Fibroblast of skin of back (primary cell): ENCODE measurements at places on chromosomes 7 and 10.

GRCh38 chr10:42594246-42594650 lies 44.1 kb downstream of the ZNF33B start:
- peak; percentile 1 for DNase-seq

GRCh38 chr10:1609648-1609970 lies 127.7 kb downstream of the ADARB2 start:
- no peak for DNase-seq

DNA sequence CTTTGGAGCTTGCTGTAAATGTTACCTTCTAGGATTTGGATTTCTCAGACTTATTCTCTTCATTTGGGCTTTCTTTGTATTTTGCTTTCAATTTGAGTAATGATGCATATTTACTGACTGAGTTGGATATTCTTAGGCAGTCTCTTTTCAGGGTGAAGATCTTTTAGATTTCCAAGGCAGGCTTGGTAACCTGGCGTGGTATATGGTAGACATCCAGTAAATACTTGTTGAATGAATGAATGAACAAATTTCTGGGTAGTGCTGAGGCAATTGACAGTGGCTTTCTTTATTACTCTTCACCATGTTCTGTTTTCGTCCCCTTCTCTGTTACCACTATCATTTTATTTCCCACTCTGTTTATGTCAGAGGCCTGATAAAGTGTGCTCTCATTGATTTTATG lies 27.1 kb downstream of the BBS9 start:
- DNase-seq, result no peak

DNA sequence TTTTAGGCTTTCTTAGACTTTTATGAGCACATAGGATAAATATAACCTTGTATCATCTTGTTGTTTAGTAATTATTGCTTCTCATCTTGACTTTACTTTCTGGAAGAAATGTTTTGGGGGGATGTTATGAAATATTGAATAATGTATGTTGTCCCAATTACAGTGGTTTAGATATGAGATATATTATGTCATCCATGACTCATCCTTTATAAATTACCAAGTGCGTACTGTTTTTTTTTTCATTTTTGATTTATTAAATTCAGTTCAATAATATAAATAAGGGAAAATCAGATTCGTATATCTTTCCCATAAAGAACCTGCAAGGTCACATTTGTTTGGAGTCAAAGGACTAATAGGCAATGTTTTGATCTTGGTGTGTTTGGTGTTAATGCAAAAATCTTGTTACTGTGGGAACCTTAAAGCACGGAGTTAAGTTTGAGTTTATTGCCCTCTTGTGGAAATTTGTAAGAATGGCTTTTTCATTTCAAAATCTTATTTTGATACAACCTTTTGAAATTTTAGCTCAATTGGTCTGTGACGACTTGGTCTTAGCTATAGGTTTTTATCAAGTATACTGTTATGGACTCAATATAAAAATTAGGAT lies 108.6 kb downstream of the SRI start:
- peak; percentile 45 for DNase-seq

DNA sequence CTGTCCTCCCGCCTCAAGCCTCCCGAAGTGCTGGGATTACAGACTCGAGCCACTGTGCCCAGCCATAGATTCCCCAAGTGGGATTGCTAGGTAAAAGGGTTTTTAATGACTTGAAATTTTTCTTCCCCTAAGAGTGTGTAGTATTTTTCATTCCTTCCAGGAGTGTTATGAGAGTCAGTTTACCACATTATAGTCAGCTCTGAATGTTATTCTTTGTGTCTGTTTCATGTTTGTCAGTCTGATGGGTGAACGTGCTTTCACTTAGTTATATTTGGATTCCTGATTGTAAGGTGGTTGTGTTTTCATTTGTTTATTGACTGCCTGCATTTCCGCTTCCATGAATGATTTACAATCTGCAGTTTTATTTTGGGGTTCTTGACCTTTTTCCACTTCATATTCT lies 6.3 kb downstream of the ZNF212 start:
- no peak for DNase-seq

GRCh38 chr7:66261941-66262340 lies 56.8 kb downstream of the TPST1 start:
- no peak for DNase-seq

DNA sequence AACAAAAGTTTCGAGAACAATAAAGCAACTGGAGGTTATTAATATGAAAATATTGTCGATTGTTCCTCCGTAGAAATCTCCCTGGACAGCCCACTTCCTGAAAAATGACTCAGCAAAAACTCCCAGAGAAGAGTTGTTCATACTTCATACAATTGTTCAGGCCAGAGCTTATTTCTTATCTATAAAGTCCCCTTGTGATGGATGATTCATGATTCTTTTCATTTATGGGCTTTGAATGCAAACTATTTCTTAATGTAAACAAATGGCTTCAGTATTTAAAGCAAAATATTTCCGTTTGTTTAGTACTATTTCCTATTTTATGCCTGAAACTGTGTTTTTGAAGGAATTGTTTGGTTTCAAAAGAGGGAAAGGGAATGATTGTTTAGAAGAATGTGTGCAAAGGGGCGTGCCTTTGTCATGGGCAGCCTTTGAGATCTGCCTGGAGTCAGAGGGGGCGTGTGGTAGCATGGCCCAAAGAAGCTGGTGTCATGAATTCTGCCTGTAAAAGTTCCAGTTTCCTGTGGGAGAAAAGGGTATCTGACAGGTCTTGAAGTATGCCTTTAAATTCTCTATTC lies 26.2 kb upstream of the EXOC6 start:
- DNase-seq, result peak; percentile 90

- no peak for DNase-seq
These were observed 171.9 kb downstream of the NSUN6 start for GRCh38 chr10:18479502-18479901.

DNA sequence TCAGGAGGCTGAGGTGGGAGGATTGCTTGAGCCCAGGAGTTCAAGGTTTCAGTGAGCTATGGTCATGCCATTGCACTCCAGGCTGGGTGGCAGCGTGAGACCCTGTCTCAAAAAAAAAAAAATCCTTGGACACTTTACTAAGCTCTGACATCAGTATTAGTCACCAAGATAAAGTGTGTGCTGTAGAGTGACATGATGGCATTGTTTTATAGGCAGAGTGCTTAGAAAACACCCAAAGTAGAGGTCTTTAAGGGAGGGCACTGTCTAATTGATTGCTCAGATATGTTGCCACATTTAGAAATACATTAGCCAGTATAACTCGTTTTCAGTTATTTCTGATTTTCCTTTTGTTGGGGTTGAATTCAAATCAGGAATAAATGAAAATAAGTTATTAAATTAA lies 235.9 kb downstream of the REEP3 start:
- peak; percentile 50 for DNase-seq

DNA sequence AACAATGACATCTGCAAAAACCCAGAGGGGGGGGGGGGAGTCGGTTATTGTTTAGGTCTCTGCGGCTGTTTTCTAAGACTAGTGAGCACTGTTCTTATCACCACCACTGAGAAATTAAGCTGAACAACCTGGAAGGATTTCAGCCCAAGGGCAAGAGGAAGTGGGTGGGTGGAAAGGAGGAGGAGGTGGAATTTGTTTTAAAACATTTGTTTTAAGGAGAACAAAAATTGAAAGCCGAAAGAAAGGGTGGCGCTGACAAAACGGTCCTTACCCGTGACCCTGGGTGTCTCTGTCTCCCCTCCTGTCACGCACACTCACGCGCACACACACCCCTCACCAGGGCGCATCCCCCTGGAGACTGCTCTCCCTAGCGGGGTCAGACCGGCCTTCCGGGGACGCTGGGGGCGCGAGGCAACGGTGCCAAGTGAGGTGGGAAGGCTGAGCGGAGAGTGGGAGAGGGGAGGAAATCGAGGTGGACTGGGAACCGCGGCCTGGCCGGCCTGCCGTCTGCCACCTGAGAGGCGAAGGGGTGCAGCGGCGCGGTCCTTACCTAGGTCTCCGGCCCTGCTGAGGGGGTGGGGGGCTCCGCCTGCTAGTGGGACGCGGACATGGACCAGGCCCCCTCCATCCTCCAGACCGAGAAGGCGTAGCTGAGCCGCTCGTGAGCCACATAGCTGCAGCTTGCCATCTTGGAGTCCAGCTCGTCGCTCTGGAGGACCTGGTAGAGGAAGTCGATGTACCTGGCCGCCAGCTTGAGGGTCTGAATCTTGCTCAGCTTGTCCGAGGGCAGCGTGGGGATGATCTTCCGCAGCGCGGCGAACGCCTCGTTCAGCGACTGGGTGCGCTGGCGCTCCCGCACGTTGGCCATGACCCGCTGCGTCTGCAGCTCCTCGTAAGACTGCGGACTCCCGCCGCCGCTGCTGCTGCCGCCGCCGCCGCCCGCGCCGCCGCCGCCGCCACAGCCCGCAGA lies 1.0 kb downstream of the TWIST1 start:
- peak; percentile 49 for DNase-seq

DNA sequence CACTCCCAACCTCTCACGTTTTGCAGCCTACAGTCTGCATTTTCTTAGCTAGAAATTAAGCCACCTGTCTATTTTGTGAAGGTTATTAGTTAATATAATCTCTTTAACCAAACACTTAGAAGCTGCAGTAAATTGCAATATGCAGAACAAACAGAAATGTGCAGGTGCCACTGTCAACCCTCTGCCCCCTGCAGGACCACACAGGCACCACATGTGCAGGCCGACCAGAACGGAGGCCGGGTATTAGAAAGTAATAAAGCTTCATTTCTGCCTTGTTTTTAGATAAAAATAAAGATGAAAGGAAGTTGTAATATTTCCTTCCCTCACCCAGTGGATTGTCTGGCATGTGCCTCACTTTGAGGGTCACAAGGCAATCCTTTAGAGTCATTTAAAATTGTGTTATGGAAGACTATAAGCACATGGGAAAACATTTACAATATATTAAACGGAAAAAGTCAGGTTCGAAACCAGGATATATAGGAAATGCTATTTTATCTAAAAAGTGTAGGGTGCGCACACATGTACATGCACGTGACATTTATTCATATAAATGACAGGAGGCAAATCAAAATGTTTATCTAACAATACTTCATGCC lies 158.2 kb downstream of the ARHGAP12 start:
- no peak for DNase-seq

DNA sequence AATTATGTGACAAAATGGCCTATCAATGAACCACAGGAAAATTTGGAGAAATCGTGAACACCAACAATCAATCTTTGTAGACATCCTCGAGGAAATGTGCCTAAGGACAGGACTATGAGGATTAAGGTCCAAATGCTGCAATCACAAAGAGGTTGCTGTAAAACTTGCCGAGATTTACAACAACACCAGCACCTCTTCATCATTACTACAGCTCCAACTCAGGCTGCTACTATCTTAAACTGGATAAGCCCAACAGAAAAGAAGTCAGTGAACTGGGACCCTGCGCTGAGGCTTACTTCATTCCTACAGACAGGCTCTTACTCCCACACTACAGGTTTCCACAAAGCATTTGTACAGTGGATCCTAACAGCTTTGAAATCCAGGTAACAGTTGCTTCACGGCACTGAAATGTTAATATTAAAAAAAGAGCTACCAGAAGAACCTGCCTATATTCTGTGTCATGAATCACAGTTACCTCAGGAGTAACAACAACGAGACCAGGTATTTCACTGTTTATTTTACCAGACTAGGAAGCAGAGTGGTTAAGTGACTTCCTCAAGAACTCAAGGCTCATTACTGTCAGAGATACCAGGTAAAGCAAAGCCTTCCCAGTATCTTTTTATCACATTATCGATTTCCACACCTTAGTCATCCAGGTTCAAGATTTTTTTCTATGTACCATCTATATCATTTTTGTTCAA lies 23.9 kb downstream of the CACUL1 start:
- DNase-seq, result no peak

DNA sequence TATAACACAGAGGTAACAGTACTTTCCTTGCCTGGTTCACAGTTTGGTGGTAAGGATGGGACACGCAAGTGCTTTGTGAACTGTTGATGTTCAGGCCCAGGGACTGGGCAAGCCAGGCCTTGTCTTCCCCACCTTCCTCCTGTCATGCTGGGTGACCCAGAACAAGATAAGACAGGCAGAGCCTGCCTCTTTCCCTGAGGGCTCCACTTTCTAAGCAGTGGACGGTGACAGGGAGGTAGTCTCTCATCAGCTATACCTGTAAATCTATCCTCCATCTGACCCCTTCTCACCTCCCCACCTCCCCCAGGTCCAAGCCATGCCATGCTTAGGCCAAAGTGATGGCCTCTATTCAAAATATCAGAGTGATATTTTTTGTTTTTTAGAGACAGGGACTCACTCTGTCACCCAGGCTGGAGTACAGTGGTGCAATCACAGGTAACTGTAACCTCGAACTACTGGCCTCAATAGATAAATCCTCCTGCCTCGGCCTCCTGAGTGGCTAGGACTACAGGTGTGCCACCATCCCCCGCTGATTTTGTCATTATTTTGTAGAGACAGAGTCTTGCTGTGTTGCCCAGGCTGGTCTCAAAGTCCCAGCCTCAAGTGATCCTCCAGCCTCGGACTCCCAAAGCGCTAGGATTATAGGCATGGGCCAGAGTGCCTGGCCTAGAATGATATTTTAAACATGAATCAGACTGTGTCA lies 42.8 kb downstream of the PDLIM1 start:
- DNase-seq, result no peak

DNA sequence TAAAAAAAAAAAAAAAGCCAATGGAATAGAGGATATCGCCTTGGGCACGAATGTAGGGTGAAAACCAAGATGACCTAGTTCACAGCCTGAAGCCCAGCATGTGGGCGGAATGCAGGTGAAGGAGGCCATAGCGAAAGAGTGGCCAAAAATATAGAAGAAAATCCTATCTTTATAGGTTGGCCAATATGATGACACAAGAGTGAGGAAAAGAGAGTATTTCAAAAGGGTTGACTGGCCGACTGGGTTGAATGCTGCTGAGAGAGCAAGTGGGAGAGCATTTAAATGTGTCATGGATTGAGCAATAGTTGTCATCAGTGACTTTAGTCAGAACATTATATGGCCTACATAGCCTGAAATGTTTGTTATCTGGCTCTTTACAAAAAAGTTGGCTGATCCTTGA lies 17.2 kb upstream of the GLI3 start:
- no peak for DNase-seq

- DNase-seq, result no peak
These were observed 224.4 kb downstream of the USP6NL start for GRCh38 chr10:11387044-11387443.

DNA sequence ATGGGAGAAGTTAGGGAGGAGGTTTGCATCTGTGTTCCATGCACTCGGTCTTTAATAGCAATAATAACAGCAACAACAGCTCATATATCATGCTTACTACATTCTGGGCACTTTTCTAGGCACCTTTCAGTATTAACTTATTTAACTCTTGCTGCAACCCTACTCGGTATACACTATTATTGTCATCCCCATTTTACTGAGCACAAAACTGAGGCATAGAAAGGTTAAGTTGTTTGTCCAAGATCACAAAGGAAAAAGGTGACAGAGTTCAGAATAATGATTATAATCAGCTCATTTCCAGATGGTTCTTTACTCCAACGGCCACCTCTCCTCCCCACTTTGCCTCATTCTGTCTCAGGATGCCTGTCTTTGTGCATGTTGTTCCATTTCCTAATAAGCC lies 102.1 kb upstream of the ABI1 start:
- no peak for DNase-seq

DNA sequence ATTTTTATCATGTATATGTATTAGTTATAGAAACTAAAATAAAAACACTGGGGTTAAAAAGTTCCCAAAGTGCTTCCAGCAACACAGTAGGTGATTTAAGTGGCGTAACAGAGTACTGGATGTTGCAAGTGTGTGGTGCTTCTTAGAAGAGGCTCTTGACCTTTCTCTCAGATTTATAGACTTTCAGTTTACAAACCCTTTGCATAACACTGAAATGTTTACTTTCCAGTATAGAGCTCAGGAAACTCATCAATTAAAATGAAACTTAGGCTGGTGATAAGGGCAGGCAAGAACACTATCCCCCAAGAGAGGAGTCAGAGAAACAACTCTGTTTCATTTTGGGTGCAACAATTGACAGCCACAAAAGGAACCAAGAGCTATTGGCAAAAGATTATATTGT lies 27.5 kb upstream of the SMC3 start:
- no peak for DNase-seq
